ENCODE measurements at places on chromosomes 6 and 20.

DNA sequence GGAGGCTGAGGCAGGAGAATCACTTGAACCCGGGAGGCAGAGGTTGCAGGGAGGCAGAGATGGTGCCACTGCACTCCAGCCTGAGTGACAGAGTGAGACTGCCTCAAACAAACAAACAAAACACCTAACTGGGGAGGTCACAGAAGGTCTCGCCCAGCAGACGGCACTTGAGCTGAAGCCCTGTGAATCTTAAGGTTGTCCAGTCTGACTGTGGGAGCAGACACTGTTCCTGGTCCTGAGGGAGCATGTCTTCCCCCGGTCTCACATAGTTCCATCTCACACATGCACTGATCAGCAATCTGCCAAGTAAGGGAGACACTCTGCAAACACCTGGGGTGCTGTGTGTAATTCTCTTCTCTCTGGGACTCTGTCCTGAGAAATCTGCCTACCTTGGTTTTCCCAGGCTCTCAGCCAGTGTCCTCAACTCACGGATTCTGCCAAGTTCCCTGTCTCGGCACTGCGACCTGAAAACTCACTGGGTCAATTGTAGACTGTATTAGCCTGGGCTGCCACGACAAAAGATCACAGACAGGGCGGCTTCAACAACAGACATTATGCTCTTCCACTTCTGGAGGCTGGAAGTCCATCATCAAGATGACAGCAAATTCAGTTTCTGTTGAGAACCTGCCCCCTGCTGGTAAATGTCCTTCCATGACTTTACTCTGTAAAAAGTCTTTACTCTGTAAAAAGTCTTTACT is 94.3 kb downstream of the JPH2 start:
- DNase-seq, result no peak

GRCh38 chr20:58619077-58619863 is 31.8 kb upstream of the STX16 start:
- DNase-seq, result no peak

GRCh38 chr6:138597336-138597735 is 98.0 kb upstream of the NHSL1 start:
- DNase-seq, result no peak

DNA sequence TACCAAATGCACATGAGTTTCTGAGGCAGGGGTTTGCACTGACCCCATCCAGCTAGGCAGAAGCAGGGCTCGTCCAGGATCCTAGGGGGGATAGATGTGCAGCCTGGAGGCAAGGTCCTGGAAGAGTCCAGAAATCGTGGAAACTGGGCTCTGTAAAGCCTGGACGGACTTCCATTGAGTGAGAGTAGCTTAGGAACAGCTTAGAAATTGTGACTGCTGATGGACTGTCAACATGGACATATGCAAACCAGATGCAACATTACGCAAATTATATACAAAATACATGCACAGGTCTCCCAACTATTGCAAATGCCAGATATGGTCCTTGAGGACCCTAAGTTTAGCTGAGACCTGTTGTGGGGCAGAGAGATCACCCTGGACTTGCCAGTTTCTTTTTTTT is 4.8 kb upstream of the EMILIN3 start:
- no peak for DNase-seq

DNA sequence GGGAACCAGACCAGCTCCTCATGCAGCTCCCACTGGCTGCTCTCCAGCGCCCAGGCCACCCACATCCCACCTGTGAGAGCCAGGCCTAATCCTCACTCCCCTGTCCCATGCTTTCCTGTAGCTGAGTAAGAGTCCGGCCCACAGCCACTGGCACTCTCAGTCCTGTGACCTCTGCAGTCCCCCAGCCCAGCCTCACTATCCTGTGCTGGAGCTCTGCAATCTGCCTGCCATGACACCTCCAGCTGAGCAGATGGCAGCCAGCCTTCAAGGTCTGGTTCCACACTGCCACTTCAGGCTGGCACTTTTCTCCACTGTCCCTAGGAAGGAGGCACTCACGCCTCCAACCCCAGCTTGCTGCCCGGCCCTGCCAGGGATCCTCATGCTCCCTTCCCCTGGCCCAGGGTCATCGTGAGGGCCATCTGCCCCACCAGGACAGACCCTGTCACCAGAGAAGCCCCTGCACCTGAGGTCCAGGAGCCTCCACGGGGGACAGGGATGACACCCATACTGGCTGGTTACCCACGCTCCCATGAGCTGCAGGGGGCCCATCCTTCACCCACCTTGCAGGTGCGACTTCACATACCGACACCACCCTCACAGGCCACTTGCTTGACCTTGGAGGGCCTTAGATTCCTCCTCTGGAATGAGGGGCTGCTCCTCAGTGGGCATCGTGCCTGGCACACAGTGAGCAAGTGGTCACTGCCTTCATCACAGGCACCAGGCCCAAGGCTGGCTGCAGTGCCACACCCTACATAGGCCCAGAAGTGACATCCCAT is 100.1 kb downstream of the ASXL1 start:
- no peak for DNase-seq

- no peak for DNase-seq
These were observed 21.7 kb downstream of the ELOVL5 start for GRCh38 chr6:53327017-53327395.

- DNase-seq, result no peak
These were observed 91.0 kb downstream of the SCP2D1 start for GRCh38 chr20:18904624-18905023.

GRCh38 chr20:1685304-1686052 is 27.9 kb upstream of the SIRPG start:
- DNase-seq, result no peak

DNA sequence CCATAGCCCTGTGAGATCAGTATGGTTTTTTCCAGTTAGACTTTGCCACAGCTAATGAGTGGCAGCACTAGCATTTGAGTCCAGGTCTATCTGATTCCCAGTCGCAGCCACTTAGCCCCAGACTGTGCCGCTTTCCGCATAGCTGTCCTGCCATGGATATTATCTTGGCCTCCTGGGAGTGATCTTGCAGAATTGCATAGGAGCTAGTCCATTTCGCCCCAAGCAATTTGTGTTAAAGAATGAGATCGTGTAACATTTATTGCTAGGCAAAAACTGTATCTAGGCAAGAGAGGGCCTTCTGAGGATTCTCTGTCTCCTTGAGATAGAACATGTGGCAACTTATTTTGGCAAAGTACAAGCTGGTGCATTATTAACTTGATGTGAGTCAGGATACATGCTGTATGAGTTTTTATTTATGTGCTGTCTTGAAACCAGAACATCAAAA is 74.2 kb downstream of the EZR start:
- no peak for DNase-seq

DNA sequence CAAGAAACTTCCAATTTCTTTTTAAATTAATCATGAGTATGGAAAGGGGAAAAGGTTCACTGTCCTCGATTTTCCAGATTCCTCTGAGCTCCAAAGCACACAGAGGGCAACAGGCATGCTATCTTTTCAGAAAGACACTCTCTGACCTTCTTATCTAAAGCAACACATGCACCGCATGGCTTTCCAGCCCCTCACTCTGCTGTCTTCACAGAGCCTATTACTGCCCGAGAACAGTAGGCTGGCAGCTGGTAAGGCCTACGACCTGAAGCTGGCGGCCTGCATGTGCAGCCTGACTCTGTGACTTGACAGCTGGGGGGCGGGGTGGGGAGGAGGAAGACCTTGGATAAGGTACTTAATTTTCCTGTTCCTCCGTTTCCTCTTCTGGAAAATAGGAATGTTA is 86.3 kb downstream of the ELOVL4 start:
- DNase-seq, result no peak

- DNase-seq, result no peak
These were observed 24.6 kb downstream of the USP45 start for GRCh38 chr6:99490608-99491007.

DNA sequence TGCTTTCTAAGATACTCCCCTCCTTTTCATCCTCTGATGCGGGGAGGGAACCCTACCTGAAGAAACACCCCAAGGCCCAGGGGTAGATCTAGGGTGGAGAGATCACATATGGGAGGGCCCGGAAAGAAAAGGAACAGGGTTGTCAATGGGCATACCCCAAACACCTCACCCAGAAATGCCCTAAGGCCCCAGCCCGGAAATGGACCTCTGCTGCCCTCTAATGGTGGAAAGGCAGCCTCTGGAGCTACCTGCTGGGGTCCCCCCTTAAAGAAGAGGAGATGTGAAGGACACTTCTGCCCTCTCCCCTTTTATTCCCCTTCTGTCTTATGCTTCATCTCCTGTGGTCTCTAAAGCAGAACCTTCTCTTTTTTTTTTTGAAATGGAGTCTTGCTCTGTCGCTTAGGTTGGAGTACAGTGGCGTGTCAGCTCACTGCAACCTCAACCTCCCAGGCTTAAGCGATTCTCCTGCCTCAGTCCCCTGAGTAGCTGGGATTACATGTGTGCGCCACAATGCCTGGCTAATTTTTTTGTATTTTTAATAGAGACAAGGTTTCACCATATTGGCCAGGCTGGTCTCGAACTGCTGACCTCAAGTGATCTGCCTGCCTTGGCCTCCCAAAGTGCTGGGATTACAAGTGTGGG is 458 bp upstream of the ARMC12 start:
- peak; percentile 72 for DNase-seq

GRCh38 chr6:7732228-7732627 is 6.3 kb downstream of the BMP6 start:
- DNase-seq, result no peak

GRCh38 chr6:98838032-98838431 is 3.7 kb downstream of the POU3F2 start:
- no peak for DNase-seq

DNA sequence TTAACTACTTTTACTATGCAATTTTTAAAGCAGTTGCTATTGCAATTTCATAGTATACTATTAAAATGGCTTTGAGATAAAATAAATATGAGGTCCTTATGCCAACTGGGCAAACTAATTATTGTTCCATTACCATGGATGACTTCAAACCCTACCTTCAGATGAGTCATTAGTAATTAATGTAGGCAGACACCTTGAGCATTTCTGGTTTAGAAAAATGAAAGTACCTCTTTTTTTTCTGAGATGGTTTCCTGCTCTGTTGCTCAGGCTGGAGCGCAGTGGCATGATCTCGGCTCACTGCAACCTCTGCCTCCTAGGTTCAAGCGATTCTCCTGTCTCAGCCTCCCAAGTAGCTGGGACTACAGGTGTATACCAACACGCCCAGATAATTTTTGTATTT is 11.9 kb downstream of the ASF1A start:
- no peak for DNase-seq

GRCh38 chr6:28856620-28857005 is 67.2 kb downstream of the TRIM27 start:
- DNase-seq, result no peak

GRCh38 chr20:1313236-1313964 is 15.5 kb downstream of the SDCBP2 start:
- DNase-seq, result no peak

- DNase-seq, result no peak
These were observed 815 bp downstream of the UTRN start for GRCh38 chr6:144285798-144286502.

- DNase-seq, result no peak
These were observed 4.2 kb downstream of the UBE2J1 start for GRCh38 chr6:89348372-89348771.

Measured in stimulated activated CD8-positive, alpha-beta memory T cell treated with anti-CD3 and anti-CD28 coated beads, Interleukin-15, amount 100 ng/mL, for 48 hours (primary cell).